Mesenteric fat pad (tissue), 1 donor: ENCODE measurements at places on chromosomes 1 and 21. TPM values are rescaled to one million over a fixed set of nuclear protein-coding genes. Genes with fewer than 3 reads are reported as not detected.

The LIN28A gene
- total RNA-seq: not detected

The FAM20B gene
- 49.5 TPM for total RNA-seq

The HENMT1 gene
- 3.3 TPM for total RNA-seq

The ZNF687 gene
- 16.2 TPM for total RNA-seq

- no peak for DNase-seq
Measured at GRCh38 chr21:42770717-42771502, 108.4 kb downstream of the WDR4 start.

DNA sequence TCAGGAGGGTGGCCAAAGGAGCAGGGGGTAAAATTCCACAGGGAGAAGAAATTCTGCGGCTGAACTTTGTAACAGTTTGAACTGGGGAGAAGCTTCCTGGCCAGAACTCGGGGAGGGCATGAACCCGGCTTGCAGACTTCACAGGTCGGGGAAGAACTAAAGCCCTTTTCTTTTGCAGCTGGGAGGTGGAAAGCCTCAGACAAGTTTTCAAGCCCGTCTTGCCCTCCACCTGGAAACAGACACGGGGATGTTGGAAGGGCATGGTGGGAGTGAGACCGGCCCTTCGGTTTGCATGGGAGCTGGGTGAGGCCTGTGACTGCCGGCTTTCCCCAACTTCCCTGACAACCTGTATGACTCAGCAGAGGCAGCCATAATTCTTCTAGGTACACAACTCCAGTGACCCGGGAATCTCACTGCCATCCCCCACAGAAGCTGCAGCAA, 11.3 kb downstream of the THEM4 start:
- DNase-seq: no peak

DNA sequence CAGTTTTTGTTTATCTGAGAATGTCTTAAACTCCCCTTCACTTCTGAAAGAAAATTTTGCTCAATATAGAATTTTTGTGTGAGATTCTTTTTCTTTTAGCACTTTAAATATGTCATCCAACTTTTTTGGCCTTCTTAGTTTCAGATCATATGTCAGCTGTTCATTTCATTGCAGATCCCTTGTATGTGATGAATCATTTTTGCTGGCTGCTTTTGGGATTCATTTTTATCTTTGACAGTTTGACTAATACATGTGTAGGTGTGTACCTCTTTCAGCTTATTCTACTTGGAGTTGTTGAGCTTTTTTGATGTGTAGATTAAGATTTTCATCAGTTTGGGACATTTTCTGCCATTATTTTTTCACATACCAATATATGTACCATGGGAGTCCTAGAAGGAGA, 156.8 kb downstream of the FASLG start:
- DNase-seq: no peak

DNA sequence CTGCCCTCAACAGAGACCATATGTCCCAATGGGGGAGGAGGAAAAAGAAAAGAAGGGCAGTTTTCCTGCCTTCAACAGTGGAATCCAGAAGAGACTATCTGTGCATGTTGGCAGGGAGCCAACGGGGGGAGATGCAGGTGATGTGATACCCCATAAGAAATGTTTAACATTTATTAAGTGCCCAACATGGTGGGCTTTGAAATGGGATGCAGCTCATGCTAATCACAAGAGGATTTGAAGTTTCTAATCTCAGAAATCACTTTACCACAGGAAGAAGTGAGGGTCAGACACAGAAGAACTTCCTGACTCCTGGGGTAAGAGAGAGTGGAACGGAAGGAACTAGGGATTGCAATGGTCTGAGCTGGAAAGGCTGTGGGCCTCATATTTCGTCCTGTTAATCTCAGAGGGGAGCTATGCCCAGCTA, 16.2 kb downstream of the CSRP1 start:
- no peak for DNase-seq

GRCh38 chr1:81600878-81601622, 199.7 kb upstream of the ADGRL2 start:
- DNase-seq: no peak
